Breast epithelium (tissue), 4 donors: ENCODE measurements at places on chromosomes 2 and 18. TPM values are rescaled to one million over a fixed set of nuclear protein-coding genes. Genes with fewer than 3 reads are reported as not detected.

DNA sequence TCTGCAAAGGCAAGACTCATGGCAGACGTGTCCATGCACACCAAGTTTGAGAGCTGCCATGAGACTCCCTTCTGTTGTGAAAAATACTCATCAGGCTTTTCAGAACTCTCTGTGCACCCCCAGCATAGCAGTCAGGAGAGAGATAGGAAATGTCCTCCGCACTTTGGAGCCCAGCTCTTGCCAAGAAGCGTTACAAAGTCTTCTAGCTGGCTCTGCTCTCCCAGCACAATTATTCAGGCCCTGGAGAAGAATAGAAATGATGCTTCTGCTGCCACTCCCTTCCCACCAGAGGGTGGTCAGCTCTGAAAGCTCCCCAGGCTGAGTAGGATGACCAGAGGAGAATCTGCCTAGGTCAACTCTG is 594.4 kb upstream of the ID2 start:
- no peak overlapping the region for H3K27ac ChIP-seq
- DNase-seq = no peak
- no peaks in the 10 kb centered on the region for H3K36me3 ChIP-seq
- H3K4me3 ChIP-seq = no peak overlapping the region

- no peak overlapping the region for H3K4me3 ChIP-seq
- H3K4me1 ChIP-seq = no peaks in the 10 kb centered on the region
- DNase-seq = no peak
- H3K36me3 ChIP-seq = no peaks in the 10 kb centered on the region
Measured at GRCh38 chr2:70182689-70183088, 8.1 kb downstream of the C2orf42 start.

DNA sequence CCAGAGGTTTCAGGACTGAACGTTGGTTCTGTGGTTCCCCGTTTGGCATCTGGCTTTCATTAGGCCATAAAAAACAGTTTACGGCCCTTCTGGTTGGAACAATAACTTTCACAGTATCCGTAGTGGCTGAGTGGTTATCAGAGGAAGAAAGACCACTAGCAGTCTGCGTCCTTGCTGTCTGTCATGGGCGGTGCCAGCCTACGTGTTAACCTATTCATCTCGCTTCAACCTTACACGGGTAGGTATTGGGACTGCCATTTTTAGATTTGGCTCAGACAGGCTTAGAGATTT is 42.6 kb upstream of the ROCK2 start:
- H3K4me3 ChIP-seq = no peak overlapping the region
- no peaks in the 10 kb centered on the region for H3K4me1 ChIP-seq
- DNase-seq = no peak
- H3K27ac ChIP-seq = no peak overlapping the region
- H3K36me3 ChIP-seq = no peaks in the 10 kb centered on the region

DNA sequence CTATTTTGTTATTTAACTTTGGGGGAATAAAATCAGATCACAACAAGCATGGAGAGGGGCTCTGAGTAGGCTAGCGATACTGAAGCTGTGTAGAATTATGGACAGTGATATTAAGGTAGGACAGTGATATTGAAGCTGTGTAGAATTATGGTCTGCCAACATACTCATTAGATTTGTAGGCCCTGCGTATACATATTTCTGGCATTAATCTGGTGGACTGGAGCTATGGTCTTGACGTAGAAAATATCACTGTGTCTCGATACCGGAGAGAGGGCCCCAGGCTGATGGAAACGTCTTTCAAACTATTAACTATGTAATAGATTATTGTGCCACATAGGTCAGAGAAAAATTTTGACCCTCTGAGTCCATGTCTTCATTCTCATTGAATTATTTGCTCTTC is 511.4 kb downstream of the ADCYAP1 start:
- no peaks in the 10 kb centered on the region for H3K27me3 ChIP-seq
- no peak for DNase-seq
- H3K36me3 ChIP-seq = no peaks in the 10 kb centered on the region
- no peak overlapping the region for H3K27ac ChIP-seq
- H3K4me1 ChIP-seq = no peaks in the 10 kb centered on the region

GRCh38 chr2:56685205-56685604 is 501.4 kb downstream of the CCDC85A start:
- H3K4me3 ChIP-seq = no peak overlapping the region
- no peak for DNase-seq
- H3K36me3 ChIP-seq = no peaks in the 10 kb centered on the region
- H3K27me3 ChIP-seq = no peaks in the 10 kb centered on the region

DNA sequence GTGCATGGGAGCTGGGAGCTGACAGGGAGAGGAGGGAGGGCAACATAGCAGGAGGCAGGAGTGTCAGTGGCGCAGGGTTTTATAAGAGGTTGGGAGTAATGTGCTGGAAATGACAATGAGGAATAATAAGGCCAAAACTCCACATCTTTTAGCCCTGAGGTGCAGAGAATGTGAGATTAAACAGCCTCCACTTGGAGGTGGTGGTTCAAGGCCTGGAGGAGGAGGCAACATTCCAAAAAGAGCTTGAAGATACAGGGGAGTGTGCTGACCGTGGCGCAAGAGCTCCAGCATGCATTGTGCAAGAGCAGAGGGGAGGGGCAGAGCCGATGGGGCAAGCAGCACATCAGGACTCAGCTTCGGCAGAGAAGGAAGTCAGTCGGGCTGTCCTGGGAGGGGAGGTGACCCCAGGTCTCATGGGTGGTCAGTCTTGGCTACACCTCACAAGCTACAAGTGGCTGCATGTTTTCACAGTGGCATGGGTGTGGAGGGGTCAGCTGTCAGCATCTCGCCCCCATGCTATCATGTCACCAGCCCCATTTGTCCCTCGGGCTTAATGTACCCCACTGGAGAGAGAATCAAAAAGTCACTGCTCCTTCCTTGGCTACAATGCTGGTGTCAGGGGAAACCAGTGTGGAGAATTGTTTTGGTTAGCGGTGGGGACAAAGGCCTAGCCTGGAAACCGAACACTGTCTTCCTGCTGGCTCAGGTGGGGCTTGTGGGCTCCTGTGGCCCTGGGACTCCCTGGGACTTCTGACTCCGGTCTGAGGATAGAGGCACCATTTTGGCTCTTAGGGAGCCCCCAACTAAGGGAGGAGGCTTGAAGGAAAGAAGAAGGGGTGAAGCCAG is 208.0 kb downstream of the ZFP36L2 start:
- H3K27me3 ChIP-seq = no peaks in the 10 kb centered on the region
- H3K27ac ChIP-seq = peak overlapping the region; percentile 90
- peaks cover 6% of the 10 kb centered on the region for H3K4me1 ChIP-seq

DNA sequence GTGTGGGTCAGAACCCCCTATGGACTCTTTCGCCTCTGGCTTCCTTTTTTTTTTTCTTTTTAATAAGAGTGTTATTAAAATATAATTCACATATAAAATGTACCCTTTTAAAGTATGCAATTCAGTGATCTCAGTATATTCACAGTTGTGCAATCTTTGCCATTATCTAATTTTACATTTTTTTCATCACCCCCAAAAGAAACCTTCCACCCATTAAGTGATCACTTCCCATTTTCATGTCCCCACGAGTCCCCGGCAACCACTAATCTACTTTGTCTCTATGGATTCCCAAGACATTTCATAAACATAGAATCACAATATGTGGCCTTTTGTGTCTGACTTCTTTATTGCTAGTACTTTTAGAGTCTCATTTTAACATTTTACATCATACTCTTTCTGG is 38.7 kb upstream of the ANXA4 start:
- no peak for DNase-seq
- H3K4me3 ChIP-seq = no peak overlapping the region
- no peaks in the 10 kb centered on the region for H3K4me1 ChIP-seq

DNA sequence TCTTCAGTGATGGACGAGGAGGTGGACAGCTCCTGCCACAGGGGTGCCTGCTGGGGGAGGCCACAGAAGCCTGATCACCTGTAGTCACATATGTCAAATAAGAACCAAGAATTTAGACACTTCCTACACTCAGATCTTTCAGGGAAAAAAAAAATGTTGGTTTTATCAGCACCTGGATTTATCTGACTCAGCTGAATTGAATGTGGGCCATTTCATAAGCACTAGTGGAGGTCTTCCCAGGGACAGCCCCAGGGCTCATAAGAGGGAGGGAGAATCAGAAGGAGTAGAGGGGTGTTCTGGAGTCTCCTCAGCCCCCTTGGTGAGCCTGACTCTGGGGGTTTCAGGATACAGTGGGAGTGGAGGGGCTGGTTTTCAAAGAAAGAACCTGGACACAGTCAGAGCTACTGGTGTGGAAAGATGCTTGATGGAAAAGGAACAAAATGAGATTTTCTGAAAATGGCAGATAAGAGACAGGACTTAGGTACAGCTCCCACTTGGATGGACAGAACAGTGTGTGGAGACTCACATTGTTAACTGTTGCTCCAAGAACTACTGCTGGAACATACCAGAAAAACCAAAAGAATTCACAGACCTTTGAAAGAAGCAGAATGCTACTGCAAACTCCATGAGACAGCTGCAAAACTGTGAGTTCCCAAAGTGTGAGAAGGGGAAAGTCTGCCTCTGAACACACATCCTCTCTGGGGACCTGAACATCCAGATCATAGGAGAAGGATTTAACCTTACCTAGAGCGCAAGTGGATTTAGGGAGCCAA is 45.4 kb downstream of the LCT start:
- H3K27ac ChIP-seq = no peak overlapping the region
- H3K4me3 ChIP-seq = no peak overlapping the region
- H3K36me3 ChIP-seq = no peaks in the 10 kb centered on the region
- H3K4me1 ChIP-seq = no peaks in the 10 kb centered on the region

- no peaks in the 10 kb centered on the region for H3K4me1 ChIP-seq
- no peak for DNase-seq
- no peaks in the 10 kb centered on the region for H3K27me3 ChIP-seq
- no peaks in the 10 kb centered on the region for H3K36me3 ChIP-seq
- no peak overlapping the region for H3K27ac ChIP-seq
Measured at GRCh38 chr2:24508878-24509277, 17.8 kb downstream of the NCOA1 start.

GRCh38 chr2:33909945-33910695 is 311.0 kb upstream of the FAM98A start:
- no peaks in the 10 kb centered on the region for H3K27me3 ChIP-seq
- DNase-seq = no peak
- H3K36me3 ChIP-seq = no peaks in the 10 kb centered on the region
- no peak overlapping the region for H3K27ac ChIP-seq
- no peaks in the 10 kb centered on the region for H3K4me1 ChIP-seq

The CARF gene
- total RNA-seq = 16.6 TPM

The PIKFYVE gene
- 33.8 TPM for total RNA-seq

The LYG2 gene
- not detected for total RNA-seq

The DQX1 gene
- 0.66 TPM for total RNA-seq

The MLPH gene
- 242 TPM for total RNA-seq

The PLGLB1 gene
- not detected for total RNA-seq

The SCN9A gene
- 2.0 TPM for total RNA-seq

The WNT10A gene
- 2.9 TPM for total RNA-seq
